Activated T-helper 17 cell treated with anti-CD3 and anti-CD28 coated beads, Interleukin-2, amount 50 U/mL, for 72 hours (primary cell): ENCODE measurements at places on chromosomes 7 and 10.

GRCh38 chr10:96949039-96949683, 117.1 kb downstream of the LCOR start:
- no peak for ATAC-seq

DNA sequence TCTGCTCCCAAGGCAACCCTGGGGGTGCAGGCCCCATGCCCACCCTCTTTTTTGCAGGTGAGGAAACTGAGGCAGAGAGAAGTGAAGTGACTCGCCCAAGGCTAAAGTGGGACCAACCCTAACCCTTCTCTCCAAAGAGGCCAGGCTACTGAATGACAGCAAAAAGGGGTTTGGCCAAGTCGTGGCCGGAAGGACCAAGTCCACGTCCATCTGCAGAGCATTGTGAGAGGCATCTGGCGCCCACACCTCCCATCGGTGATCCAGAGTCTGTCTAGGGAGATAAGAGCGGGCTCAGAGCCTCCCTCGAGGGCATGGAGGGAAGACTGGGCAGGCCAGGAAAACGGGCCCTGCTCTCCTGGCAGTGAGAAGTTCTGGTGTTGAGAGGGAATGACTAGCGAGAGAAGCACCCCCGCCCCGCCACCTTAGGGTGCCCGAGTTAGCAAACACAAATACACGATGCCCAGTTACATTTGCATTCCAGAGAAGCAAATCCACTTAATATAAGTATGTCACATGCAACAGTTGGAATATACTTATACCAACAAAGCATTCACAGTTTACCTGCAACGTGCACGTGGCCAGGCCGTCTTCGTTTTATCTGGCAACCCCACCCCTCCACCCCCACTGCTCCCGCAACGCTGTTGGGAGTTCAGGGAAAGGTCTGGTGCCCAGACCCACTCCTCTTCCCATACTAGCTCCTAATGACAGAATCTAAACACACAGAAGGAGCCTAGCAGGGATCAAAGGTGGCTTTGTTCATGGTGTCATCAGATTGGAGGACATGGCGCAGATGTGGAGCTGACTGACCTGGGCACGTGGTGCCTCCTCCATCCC, 124.9 kb downstream of the OAT start:
- ATAC-seq: no peak

- ATAC-seq: no peak
These were observed 61.0 kb upstream of the EFCAB10 start for GRCh38 chr7:105642264-105642663.

GRCh38 chr10:111123883-111124282, 47.1 kb downstream of the ADRA2A start:
- no peak for ATAC-seq

- ATAC-seq: no peak
These were observed 226.2 kb downstream of the THSD7A start for GRCh38 chr7:11605749-11606148.

DNA sequence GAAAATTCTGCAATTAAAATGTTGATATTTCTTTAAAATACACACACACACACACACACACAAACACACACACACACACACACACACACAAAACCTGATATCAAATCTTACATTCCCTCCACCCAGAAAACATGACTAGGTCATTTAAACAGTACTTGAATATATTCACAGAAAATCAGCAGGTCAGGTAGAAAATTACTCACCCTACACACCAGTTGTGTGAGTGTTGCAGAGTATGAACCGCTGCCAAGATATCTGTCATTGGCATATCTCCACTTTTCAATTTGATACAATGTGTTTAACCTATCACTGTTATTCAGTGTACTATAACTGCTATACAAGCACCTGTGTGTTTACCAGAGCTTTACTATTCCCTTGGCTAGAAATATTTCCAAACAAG, 283.6 kb upstream of the LRRTM3 start:
- no peak for ATAC-seq

DNA sequence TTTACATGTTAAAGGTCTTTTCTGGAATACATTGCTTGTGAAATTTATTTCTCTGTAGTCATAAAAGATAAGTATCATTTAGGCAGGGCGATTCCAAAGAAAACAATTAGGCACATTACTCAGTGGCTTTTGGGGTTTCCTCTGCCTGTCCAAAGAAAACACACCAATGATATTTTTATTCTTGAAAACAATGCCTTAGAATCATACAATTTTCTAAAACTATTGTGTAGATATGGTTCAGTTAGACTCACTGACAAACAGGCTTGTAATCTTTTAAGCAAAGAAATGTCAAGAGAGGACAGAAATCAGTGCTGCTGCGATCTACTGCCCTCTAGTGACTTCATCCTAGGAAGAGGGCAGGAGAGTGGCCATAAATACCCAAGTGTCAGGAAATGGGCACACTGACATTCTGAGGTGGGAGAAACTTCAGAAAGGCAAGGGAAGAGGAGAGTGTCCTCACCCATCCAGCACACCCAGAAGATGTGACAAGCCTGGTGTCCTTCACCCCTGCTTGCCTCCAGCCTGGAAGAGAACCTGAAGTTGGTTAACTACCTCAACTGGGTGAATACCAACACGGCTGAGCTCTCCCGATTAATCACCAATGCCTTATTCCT, 120.5 kb downstream of the GALNT11 start:
- ATAC-seq: peak; percentile 45

DNA sequence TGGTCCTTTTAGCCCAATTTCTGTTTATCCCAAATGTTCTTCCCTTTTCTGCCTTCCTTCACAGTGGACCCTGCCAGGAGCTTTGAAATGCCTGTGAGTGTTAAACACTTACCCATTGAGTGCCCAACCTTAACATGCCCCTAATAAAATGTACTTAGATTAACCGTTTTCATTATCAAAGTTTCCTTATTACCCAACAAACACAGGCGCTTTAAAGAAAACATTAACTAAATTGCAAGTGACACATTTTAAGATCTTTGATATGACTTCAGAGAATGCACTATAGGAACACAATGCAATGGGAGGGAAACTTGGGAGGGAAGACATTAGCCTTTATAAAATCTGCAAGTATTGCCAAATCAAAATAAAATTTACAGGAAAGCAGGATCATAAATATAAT, 177.0 kb downstream of the CFTR start:
- ATAC-seq: no peak

DNA sequence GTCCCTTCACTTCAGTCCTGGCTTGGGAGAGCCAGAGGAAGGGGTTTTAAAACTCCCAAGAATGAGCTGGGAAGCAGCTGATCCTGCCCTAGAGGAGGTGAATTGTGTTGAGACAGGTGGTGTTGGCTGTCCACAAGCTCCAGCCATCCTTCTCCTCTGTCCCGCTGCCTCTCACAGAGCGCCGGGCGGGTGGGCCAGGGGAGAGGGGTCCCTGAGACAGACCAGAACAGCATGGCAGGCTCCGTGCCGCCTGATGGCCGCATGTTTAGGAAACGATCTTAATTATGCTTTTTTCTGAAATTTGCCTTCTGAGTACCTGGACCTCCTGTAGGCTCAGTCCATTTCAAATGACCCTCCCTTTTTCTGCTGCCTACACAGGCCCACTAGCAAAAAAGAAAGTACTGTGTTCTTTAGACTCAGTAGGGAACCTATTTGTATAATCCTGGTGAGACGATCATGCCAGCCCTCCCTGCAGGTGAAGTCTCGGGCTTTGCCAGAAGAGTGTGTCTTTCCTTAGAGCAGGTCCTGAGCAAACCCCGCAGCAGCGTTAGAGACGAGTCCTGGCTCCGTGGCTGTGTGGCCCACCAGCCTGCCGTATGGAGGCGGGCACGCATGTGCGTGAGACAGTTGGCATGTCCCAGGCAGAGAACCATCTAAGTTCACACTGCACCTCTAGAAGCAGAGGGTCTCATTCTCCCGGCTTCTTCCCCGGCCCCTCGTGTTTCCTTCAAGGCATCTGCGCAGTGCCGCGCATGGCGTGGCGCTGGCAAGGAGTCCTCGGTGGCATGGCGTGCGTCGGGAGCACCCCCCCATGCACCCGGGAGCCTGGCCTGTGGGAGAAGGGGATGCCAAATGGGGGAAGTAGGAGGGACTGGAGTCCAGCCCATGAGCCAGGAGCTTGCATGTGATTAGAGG, 26.3 kb upstream of the PWWP2B start:
- ATAC-seq: no peak

GRCh38 chr10:88417387-88418030, 165.6 kb downstream of the RNLS start:
- ATAC-seq: no peak

DNA sequence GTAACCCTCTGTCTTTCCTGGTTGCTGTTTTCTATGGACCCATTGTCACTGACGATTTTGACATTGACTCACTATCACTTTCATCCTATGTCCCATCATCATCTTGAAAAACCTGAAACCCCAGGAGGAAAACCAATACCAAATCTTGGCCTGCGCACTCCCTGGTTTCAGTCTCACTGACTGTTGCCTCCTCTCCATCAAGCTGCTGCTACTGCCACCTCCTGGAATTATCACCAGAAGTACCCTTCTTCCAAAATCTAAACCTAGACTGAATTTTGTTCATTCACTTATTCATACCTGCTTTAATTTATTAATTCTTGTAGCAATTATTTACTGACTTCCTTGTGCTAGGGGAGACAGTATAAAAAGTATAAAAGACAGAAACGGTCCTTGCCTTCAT, 44.5 kb upstream of the ACBD5 start:
- peak; percentile 97 for ATAC-seq

DNA sequence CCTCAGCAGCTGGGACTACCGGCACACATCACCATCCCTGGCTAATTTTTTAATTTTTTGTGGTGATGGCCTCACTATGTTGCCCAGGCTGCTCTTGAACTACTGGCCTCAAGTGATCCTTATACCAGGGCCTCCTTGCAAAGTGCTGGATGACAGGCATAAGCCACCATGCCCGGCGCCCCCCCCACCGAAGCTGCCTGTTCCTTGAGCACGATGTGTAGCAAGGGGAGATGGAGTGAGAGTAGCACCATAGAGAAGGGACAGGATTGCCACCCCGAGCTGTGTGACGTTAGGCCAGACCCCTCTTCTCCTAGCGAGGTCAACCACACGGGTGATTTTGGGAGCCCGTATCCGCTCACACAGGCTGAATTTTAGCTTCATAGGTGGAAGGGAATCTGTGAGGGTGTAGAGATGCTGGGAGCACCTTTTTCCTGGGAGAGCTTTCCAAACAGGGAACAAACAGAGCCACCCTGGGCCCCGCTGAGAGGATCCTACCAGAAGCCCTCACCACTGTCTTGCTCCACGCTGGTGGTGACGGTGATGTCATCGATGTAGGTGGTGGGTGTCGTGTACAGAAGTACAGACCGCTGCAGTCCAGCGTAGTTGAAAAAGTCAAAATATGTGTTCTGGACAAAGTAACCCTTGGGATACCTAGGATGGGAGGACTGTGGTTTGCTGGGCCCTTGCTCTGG, 3.0 kb downstream of the GUSB start:
- no peak for ATAC-seq

- no peak for ATAC-seq
These were observed 25.7 kb downstream of the ZNF503 start for GRCh38 chr10:75375838-75376237.

- no peak for ATAC-seq
These were observed 4.4 kb upstream of the TBL2 start for GRCh38 chr7:73582664-73583202.

- ATAC-seq: peak; percentile 91
These were observed 194.0 kb downstream of the AHR start for GRCh38 chr7:17492437-17492836.

GRCh38 chr7:2523941-2524807, 4.6 kb downstream of the LFNG start:
- no peak for ATAC-seq

GRCh38 chr7:47720907-47721244, 139.0 kb upstream of the TNS3 start:
- ATAC-seq: no peak

- no peak for ATAC-seq
These were observed 41.8 kb downstream of the SPDYE5 start for GRCh38 chr7:75533926-75534325.

GRCh38 chr7:12719981-12720865, 32.8 kb downstream of the ARL4A start:
- ATAC-seq: no peak

DNA sequence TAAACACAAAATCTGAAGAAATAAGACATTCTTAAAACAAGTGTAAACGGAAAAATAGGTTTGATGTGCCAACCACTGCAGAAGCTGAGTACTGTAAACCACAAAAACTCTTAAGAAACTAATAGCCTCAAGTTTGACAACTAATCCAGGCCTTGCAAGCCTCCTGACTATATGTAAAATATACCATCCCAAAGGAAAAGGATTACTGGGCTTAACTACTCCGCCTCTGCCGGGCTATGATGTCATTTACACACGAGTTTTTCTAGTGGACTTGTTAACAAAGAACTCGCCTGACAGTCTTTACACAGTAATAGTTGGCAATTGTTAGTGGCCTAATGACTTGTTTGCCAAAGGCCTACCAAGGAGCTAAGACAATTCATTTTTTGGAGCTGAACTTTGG, 2.1 kb downstream of the KIF5B start:
- ATAC-seq: no peak

DNA sequence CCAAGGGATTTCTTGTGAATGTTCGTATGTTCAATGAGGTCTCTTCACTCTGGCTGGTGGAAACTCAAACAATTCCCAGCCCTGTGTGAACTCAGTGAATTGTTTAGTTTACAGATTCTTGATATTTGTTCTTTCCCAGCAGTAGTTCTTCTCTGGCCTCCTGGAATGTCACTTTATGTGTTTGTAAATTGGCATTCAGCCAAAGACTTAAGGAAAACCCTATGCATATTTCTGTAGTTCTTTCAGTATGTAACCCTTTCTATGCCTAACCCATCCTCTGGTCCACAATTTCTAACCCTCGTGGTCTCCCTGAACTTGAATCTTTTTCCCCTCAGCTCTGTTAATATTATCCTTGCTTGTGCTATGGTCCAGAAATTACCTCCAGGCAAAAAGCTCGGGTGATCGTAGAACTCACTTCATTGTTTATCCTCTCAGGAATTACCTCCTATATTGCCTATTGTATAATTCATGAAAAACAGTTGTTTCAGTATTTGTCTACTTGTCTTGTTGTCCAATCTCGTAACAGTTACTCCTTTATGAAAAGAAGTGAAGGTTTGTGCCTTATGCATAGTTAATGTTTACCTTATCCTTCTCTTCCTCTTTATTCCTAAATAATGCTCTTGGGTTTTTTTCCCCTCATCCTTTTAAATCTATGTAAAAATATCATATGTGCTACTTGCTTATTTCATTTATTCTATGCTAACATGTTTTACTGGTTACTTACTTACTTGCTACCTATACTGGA, 23.7 kb upstream of the AGR3 start:
- no peak for ATAC-seq

DNA sequence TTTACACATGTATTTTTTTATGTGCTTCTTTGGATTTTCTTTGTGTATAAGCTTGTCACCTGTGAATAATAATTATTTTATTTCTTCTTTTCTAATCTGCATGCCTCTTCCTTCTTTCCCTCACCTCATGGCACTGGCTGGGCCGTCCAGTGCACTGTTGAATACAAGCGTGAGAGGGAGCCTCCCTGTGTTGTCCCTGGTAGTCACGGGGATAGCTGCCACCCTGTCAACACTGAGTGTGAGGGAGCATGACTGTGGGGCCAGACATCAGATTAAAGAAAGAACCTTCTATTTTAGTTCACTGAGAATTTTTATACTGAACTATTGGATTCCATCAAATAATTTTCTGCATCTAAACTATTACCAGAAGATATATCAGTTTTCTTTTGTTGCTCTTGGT, 187.9 kb downstream of the CDC14C start:
- ATAC-seq: no peak
